ENCODE measurements at places on chromosomes 5 and 9.
A peak's percentile ranks its signal among the peaks of the same experiment; 100 is the strongest.

DNA sequence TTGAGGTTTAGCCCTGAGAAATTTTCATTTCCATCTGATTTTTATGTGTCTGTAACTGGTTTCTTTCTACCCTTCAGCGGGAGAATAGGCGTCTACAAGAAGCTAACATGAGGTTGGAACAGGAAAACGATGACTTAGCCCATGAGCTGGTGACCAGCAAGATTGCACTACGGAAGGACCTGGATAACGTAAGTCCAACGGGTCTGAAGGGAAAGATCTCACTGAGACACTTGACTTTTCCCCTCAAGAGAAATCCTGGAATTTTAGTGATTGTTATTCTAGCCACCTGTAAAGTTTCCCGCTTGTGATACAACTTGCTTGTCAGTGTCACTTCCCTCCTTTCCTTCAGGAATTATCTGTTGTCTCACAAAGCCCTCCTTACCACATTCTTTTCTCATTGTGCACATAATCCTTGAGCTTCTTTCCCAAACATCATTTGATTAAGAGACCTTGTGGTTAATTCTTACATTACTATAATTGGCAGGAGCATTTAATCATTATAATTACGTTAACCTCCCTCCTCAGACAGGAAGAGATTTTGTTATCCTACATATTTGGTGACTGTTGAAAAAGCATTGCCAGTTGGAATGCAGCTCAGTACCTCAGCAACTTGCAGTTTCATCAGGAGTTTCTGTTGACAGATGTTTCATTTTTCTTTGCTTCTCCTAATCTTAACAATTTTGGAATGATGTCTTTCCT is 56.9 kb downstream of the GPR21 start:
- DNase-seq, result peak; percentile 58

- DNase-seq, result peak; percentile 84
Measured at GRCh38 chr5:150436141-150436680, 13.3 kb downstream of the RPS14 start.

DNA sequence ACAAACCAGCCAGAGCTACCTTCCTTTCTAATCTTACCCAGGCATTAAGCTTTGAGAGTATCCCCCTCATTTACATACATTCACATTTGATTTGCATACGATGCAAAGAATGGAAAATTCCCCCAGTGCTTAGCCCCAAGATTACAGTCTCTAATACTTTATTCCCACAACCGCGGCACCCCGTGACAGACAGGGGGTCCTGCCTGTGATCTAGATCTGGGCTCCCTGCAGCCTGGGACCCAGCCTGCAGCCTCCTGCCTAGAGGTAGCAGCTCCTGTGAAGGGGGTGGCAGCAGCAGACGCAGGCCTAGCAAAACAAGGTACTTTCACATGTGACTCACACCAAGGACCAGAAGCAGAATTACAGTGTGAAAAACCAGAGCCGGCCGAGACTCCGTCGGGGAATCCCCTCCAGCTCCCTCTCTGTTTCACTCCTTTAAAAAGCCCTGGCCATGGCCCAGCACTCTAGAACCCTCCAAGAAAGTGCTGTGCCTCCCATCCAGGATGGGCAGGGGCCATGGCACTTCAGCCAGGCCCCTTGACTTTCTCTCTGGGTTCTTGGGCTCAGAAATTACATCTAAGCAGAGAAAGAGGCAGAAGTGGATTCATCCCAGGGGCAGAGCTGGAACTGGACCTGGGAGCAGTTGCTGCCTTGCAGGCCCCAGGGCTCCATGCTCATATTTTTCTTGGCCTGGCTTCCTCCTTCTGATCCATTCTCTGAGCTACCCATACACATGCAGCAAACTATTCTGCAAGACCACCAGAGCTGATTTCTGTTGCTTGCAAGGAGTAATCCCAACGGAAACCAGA is 14.0 kb upstream of the TCF7 start:
- DNase-seq, result peak; percentile 53

DNA sequence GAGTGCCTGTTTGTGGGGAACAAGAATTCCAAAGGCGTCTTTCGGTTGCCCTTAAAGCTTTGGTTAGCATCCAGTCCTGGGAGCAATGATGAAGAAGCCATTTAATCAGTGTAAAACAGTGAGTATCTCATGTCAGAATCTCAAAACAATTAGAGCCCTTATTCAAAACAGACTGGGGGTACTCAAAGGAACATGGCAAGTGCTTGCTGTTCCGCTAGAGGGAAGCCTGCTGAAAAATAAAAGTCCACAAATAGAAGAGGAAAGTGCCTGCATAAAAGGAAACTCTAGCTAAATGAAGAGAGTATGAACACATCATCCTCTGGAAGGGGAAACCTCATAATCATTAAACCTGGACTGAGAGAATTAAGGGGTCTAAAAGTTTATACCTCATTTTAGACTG is 26.4 kb downstream of the FBXL7 start:
- DNase-seq, result no peak

Data from fibroblast of upper back skin (primary cell).